CD4-positive, CD25-positive, alpha-beta regulatory T cell (primary cell): ENCODE measurements at places on chromosomes 5 and 9.

DNA sequence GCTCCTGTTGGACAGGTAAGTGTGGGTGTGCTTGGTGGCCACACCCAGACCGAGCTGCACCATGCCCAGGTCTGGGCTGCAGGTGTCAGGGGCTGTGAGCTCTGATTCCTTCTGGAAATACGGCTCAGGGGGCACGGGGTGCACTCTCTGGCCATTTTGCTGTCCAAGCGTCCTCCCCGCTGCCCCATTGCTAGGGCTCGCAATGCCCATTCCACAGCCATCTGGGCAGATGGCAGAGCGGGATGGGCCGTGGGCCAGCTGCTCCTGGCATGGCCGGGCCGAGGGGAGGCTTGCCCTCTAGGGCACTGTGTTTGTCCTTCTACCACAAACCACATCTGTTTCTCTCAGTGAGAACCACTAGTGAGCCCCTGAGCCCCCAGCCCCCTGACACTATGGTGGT, 67.9 kb upstream of the RXRA start:
- DNase-seq: no peak

DNA sequence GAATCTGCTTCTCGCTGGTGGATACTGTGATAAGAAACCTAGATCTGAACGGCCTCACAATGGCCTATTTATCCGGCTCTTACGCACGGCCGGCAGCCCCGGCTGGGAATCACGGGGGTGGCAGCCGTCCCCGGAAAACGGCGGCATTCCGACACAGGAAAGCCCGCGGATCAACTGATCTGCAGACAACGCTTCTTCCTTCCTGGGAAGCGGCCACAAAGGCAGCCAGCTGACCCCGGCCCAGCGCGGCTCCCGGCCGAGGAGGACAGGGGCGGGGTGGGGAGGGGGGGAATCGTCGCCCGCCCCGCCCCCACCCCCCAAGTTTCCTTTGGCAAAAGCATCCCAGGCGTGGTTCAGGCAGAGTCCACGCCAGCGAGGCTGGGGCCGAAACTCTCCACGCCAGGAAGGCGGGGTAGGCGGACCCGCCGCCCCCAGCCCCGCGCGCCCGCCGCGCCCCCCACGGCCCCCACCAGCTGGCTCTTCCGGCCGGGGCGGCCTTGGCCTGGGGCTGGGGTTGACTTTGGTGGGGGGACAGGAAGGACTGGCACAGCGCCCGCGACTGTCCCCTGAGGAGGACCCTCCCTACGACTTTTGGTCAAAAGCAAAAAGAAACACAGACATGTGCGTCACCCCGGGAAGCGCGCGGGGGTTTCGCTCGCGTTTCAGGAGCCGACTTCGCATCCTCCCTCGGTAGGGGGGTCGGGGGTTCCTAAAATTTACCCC, 247.7 kb upstream of the ANKRD55 start:
- peak; percentile 16 for DNase-seq

GRCh38 chr9:116693233-116693731, 6.2 kb downstream of the TRIM32 start:
- DNase-seq: no peak

- no peak for DNase-seq
Measured at GRCh38 chr9:98091735-98092612, 27.0 kb downstream of the TRIM14 start.

- no peak for DNase-seq
Measured at GRCh38 chr5:179313849-179314521, 31.3 kb downstream of the ADAMTS2 start.

DNA sequence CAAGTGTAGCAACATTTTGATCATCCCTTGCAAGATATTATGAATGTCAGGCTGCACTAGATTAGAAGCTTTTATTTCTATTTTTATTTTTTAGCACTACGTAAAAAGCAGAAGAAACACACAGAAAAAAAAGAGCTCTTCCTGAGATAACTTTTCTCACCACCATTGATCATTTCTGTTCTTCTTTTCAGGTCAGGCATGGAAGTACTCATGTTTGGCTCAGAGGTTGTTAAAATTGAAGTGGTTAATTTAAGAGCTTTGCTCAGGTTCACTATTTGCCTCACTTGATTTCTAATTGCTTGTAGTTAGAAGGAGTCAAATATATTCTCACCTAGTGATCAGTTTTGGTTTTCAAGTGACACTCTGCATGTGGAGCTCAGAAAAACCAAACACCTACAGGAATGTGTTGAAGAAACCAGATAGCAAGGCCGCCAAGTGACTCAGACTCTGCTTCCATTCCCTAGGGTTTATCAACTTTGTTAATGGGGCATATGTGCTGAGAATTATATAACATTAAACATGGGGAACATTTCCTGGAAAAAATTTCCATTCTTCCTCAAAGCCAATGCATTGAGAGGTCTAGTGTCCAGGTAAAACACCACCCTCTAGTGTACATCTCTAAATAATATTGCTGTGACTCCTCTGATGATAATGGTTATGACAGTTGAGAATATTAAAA, 679.8 kb downstream of the CETN3 start:
- no peak for DNase-seq

DNA sequence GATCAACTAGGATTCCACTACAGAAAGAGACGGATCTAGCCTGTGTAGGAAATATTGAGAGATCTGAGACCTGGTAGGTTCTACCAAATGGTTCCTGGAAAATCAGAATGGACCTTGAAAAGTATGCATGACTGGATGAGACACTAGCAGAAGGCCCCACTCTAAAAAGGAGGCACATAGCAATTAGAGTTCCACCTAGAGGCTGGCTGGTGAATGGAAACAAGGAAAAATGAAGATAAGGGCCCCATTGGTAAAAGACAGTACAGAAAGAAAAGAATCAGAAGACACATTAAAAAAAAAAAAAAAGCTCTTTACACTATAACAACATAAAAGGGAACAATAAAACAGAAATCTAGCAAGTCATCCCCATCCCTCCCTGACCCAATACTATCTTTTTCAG, 518.5 kb downstream of the NR2F1-AS1 start:
- DNase-seq: no peak

DNA sequence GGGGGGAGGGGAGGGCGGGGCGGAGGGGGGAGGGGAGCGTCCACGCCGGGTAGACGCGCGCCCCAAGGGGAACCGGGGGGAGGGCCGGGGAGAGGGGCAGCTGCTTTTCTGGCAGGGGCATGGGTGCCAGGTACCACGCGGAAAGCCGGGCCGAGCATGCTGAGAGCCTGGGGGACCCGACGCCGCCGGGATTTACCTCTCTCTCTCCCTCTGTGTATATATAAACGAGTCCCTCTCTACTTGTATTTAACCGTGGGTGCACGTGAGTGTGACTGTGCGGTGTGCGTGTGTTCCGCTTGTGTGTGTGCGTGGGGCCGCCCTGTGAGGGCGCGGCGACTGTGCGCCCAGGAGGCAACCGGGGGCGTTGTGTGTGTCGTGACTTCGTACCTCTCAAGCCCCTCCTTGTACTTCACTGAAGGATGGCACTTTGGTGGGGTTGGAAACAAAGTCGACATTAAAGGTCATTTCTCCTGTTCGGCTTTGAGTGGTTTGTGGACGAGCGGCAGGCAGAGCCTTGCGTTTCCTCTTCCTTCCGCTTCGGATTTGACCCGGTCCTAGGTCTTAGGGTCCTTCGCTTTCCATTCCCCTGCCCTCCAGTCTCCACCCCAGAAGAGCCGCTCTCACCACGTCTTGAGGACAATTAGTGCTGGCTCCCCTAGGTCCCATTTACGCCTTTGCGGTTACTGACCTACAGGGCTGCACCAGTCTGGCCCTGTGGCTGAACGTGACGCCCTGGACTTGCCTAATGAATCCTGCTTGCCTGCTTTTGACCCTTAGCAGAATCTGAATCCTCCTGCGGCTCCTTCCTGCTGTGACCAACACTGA, 36.2 kb upstream of the TTC1 start:
- no peak for DNase-seq

DNA sequence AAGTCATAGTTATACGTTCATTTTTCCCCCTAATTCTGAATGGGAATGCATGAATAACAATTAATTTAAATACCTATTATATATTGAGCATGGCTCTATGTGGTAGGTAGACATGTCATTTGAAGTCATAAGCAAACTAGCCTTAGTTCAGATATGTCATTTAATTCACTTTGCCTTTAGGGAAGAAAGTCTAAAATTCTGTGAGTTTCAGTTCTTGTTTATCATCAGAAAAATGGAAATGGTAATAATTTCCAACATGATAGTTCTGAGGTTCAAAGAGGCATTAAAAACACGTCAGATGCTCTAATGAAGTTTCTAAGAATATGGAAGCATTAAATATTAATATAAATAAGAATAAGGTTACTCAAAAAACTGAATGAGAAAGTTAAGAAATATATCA, 13.1 kb upstream of the ANXA1 start:
- DNase-seq: no peak

DNA sequence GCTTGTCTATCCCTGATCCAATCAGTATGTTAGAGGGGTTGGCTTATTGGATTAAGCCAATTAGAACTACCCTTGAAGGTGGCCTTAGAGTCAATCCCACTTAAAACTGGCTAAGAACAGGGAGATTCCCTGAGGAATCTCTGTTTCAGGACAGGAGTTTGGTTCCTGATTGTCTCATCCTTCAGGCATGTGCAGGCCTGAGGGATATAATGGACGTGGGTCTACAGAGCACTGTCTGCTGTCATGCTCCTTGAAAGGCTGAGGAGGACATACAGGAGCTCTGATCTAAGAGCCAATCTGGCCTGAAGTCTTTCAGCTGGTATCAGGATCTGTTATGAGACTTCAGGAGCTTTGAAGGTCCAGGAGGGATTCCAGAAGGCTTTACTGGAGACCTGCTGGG, 36.2 kb upstream of the PRXL2C start:
- DNase-seq: no peak

- no peak for DNase-seq
Measured at GRCh38 chr5:81146031-81146430, 87.1 kb upstream of the CKMT2 start.

- DNase-seq: no peak
Measured at GRCh38 chr5:180251887-180252286, 40.0 kb downstream of the MAPK9 start.

GRCh38 chr5:83031381-83031780, 45.8 kb downstream of the TMEM167A start:
- DNase-seq: no peak

DNA sequence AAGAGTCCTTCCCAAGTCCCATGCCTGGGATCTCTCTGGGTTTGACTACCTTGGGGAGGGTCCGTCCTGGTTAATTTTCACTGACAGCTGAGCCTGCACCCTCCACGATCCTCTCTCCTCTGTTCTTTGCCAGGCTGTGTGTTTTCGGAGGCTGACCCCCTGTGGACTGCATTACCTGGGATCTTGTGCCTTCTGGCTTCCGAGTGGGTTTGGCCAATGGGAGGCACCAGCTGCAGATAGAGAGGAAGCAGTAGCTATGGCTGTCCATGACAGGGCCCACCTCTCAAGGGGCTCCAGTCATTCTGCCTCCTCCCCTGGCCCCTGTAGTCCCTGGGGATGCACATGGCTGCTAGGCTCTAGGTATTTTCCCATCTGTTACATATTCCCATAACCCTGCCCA, 285.0 kb downstream of the DMRT2 start:
- DNase-seq: no peak

GRCh38 chr5:92703976-92704375, 877.0 kb downstream of the NR2F1-AS1 start:
- DNase-seq: no peak

GRCh38 chr5:76747706-76748105, 31.8 kb downstream of the F2R start:
- no peak for DNase-seq

GRCh38 chr9:79471580-79472543, 99.9 kb upstream of the TLE4 start:
- peak; percentile 13 for DNase-seq

- DNase-seq: no peak
Measured at GRCh38 chr9:21941337-21941995, 52.7 kb downstream of the CDKN2A start.

DNA sequence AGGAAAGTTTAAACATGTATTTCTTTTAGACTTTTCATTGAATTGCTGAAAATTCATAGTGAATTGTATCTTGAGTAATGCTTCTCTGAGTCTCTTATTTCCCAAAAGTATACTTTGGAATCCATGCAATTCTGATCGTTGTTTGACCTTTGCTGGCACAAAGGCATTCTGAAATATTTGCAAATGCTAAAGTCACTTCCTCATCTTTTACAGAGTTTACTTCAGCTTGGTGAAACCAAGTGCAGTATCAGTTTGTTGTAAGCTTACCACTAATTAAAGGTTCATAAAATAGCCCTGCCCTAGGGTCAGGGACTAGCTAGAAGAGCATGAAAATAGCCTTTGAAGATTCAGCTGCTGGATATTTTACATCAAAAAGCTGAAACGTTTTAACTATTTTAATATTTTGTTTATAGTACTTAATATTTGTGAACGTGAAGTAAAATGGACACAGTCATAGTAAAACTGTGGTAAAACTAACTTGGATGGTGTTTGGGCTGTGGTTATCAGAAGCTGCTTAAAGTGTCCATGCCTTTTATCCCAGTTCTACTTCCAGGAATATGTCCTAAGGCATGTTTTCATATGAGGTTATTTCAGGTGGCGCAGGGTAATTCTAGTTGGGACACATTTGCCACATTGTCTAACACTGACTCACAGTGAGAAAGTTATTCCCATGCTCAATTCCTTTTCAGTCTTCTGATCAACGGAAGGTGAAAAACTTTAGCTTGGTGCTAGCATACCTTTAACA, 45.3 kb downstream of the SLC22A5 start:
- DNase-seq: no peak

DNA sequence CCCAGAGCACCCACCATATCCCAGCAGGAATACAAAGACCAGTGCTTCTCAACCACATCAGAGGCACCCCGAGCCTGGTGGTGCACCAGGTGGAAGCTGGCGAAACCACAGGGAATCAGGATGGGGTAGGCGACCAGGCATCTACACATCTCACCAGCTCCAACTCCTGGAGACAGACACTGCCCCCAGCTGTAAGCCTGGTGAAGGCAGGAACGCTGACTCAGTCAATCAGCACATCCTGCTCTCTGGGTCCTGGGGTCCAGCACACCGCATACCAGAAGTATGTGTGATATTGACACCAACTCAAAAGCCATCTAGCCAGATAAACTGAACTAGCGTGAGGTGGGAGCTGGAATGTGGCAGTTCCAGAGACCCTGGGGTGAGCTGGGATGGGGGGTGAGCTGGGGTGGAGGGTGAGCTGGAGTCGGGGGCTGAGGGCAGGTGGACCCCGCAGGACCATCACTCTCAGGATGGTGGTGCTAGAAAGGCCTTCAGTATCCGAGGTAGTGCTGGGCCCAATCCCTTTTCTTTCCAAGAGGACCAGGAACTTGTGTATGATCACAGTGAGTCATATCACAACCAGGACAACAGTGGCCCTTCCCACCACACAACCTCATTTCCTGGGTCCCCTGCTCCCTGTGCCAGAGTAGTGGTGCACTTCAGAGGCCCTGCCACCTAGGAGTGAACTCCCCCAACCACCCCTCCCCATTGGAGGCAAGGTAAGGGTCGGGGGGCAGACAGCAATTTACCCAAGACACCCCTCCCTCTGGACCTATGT, 2.5 kb downstream of the DBN1 start:
- DNase-seq: no peak

DNA sequence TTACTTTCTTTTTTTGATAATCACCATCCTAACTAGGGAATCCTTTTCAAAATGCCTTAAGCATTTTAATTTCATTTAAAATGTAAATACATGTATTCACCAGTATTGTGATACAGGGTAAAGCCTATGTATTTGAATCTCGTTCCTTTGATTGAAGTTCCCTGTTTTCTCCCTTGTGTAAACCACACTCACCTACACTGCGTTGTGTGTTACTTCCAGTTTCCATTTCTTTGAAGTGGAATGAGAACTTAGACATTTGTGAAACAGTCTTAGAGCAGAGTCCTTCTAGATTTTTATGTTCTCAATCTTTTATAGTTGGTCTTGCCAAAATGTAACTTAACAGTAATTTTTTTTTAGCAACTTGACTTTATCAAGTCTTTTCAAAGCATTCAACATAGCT, 101.4 kb downstream of the ZNF462 start:
- DNase-seq: no peak

- DNase-seq: no peak
Measured at GRCh38 chr9:745761-746380, 95.6 kb upstream of the DMRT1 start.
